Bronchus fibroblast of lung (primary cell): ENCODE measurements at places on chromosomes 12 and 14. TPM values are rescaled to one million over a fixed set of nuclear protein-coding genes. Genes with fewer than 3 reads are reported as not detected.

Gene FOXG1
- total RNA-seq: under 0.01 and 0.15 TPM in 2 replicates

Gene PTHLH
- total RNA-seq: not detected in 2 replicates

Gene SRRM4
- not detected in 2 replicates for total RNA-seq

Gene IL25
- total RNA-seq: not detected in 2 replicates

Gene TBX5
- 21.7 and 25.7 TPM in 2 replicates for total RNA-seq

Gene FOXM1
- total RNA-seq: 66.9 and 71.1 TPM in 2 replicates

Gene NEUROD4
- not detected in 2 replicates for total RNA-seq

Gene ARHGDIB
- total RNA-seq: 3.7 TPM in 2 replicates
